CD8-positive, alpha-beta memory T cell (primary cell): ENCODE measurements at places on chromosomes 11 and 22. TPM values are rescaled to one million over a fixed set of nuclear protein-coding genes. Genes with fewer than 3 reads are reported as not detected.

C11orf91 gene
- total RNA-seq: not detected

DNA sequence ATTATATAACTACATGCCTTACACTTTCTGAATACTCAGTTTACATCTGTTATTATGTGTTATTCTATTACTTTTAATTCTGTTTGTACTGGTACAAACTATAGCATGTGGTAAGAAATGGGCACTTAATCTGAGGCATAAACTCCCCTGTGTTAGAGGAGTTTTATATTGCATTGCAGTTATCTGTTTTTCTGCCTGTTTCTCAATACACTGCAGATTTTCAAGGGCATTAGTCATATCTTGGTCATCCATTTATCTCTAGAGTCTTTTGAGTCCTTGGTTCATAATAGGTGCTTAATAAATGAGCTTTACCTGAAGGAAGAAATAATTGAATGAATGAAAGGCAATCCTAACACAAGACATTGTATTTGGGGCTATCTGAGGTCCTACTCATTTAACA, 182.9 kb upstream of the CTSC start:
- no peak for DNase-seq

IL18 gene
- total RNA-seq: not detected

GRCh38 chr11:4454021-4454420, 4.9 kb downstream of the OR52K2 start:
- DNase-seq: no peak

NXPE2 gene
- total RNA-seq: not detected
